ENCODE measurements at places on chromosomes 5 and 9.

DNA sequence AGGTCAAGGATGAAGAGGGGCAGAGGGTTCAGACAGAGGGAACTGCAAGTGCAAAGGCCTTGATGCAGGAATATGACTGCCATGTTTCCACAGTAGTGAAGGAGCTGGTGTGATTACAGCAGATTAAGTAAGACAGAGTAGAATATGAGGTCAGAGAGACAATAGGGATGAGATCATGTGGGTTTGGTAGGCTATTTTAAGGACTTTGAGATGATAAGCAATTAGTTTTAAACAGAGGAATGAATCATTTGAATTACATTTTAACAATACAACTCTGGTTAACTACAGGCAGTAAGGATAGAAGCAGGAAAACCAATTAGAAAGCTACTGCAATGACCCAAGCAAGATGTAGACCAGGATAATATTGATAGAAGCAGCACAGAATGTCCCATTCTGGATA lies 7.7 kb downstream of the CENPK start:
- DNase-seq: no peak

DNA sequence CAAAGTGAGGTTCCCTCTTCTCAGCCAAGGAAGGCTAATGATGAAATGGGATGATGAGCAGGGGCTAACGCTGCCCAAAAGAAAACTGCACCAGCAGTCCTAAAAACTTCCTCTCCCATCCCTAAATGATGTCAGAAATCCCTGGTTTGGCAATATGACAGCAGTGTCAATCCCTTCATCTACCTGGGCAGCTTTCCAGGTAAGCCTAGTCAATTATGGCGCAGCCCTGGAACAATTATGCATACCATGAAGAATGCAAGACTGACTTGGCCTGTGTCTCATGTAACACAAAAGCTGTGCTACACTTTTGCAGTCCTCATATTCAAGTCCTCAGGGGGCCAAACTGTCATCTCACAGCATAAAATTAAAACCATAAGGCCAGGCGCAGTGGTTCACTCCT lies 7.0 kb downstream of the DMGDH start:
- no peak for DNase-seq

DNA sequence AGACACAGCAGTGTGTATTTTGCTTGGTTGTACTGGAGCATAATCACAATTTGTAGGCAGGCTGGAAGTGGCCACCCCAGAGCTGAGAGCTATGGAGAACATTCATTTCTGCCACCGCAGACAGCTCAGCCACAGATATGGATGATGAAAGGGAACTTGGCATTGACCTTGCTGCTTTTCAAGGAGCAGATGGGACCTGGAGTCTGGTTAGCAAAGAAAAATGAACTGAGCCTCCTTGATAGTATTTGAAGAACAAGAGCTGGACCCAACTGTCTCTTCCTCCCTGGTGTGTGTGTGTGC lies 395.2 kb upstream of the ZNF462 start:
- DNase-seq: no peak

DNA sequence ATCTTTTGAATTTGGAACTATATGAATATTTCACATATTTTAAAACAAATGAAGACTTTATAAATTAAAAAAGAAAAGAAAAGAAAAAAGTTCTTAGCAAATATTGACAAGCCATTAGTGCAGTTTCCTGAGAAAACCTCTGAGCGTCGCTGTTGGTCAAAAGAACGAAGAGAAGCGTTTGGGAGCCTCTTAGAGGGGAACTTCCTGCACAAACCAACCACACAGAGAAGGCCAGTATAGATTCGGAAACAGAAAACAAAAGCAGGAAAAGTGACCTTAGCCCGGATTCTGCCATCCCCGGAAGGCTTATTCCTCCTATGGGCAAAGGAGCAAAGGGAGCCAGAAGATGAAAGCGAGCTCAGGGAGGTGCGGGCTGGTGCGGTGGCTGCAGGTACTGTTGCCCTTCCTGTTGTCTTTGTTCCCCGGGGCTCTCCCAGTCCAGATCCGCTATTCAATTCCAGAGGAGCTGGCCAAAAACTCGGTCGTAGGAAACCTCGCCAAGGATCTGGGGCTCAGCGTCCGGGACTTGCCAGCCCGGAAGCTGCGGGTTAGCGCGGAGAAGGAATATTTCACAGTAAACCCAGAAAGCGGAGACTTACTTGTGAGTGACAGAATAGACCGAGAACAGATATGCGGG lies at the start of gene PCDHGB2:
Gene PCDHGB2 (plus strand): TSS at position 205 of the 637 bp plus-strand sequence. CDS start 142 bp downstream, at position 347.
- no peak for DNase-seq

DNA sequence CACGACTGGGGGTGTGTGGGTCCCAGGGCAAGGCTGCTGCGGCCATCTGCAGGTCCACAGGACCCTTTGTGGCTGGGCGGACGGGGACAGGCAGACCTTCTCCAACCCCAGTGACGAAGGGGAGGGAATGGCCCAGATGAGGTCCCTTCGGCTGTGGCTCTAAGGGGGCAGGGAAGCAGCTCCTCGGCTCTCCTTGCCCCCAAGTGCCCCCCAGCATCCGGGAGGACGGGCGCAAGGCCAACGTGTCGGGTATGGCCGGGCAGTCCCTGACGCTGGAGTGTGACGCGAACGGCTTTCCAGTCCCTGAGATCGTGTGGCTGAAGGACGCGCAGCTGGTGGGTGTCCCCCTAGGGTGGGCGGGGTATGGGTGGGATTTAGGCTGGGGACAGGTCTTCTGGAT lies 82.8 kb downstream of the HMCN2 start:
- DNase-seq: no peak
